ENCODE measurements at places on chromosomes 3 and 15.

DNA sequence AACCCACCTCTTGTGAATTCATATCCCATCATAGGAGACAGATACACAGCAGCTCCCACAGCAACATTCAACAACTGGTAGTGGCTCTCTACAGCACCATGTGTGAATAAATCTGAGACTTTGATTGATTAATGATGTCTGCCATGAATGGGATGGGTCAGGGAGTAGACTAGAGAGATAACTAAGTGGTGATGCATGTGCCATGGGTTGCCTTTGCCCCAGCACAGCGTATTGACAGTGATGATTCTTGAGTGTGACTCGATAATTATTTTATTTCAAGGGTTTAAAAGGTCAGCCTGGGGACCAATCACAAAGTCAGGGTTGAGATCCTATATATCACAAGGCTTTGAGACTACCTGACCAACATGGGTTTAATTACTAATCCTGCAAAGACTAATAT lies 295.9 kb downstream of the PTPRG start:
- no peak for DNase-seq

DNA sequence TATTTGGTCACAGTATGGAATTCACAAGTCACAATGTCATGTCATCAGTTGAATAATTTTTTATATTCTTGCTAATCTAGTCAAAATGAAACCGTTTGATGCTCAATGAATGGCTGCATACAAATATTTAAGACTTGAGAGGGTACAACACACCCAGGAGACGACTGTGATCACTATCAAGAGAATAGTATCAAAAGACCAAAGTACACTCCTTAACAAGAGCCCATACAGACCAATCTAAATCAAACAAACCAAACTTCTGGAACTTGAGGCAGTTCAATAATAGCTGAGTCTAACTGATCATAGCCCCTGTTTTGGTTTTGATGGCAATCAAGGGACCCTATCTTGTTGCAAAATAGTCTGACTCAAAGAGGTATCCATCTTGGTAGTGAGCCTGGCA lies 265.1 kb downstream of the THSD4 start:
- DNase-seq: no peak

GRCh38 chr3:187242435-187242834 lies 45.1 kb downstream of the RTP1 start:
- DNase-seq: no peak

GRCh38 chr3:169268286-169268776 lies 395.2 kb downstream of the MECOM start:
- DNase-seq: no peak

DNA sequence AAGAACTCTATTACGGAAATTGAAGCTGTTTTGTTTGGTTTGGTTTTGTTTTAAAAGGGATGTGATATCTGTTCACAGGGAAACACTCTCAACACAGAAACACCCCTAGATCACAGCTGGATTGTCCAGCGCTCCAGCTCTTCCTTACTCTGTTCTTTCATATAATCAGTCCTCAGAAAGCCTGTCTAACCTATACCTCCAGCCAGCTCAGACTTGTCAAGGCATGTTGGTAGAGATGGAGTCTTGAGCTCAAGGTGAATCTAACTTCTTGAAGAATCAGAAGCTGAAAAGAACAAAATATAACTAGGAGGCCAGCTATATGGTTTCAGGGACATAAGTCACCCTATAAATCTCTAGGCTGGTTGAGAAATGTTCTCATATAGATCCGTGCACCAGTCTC lies 110.2 kb upstream of the EPHA3 start:
- no peak for DNase-seq
